Foreskin fibroblast (primary cell): ENCODE measurements at places on chromosomes 2 and 18.

- peak; percentile 9 for DNase-seq
Measured at GRCh38 chr18:50051288-50051687, 143.7 kb downstream of the MYO5B start.

DNA sequence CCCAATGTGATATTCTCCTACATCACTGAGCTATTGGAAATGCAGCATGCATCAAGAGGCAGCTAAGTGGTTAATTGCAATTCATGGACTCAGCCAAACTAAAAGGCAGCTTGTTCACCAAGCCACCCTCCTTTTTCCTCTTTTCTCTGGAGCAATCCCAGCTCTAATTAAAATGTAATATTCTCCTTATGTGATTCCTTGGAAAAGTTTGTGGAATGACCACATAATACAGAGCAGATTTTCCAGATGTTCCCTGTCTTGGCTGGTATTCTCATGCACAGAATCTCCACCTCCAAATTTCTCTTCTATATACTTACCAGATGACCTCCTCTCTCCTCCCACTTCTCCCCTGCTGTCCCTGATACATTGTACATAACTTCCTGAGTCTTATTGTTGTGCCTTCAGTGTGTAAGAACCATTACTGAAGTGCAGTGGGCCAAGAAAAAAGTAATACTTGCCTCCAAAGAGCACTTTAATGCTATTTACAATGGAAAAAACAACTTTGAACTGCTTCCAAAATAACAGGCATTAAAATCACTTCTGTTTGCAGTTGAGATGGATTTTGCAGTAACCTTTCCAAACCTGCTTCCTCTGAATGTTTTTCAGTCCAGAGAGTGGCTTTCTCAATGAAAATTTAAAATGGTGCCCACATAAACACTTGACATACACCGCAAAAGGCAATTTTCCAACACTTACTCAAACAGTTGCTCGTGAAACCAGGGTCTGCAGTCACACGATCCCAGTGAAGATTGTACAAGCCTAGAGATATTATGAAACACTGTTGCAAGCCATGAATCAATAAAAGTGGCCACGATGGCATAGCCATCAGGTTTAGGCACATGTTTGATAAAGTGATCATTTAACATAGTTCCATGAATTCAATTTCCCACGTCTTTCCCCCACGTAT lies 258.0 kb downstream of the MTX2 start:
- DNase-seq, result peak; percentile 24

GRCh38 chr2:74037379-74037860 lies 52.7 kb downstream of the TET3 start:
- peak; percentile 5 for DNase-seq

- DNase-seq, result peak; percentile 85
Measured at GRCh38 chr2:64730551-64731262, 77.0 kb upstream of the SERTAD2 start.

DNA sequence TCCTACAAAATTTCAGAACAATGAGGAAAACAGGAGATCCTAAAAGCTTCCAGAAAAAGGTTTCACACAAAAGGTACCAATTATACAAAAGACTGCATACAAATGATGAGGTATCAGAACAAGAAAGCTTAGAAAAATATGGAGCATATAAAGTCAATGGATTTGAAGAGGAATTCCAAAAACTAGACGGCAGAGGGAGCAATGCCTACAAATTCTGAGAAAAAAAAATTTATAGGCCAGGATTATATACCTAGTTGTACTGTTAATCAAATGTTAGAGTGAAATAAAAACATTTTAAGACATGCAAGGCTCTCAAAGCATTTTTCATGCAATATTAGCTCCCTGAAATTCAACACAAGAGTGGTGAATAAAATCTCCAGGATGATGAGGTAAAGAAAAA lies 106.2 kb downstream of the ZRANB3 start:
- DNase-seq, result peak; percentile 16

- peak; percentile 92 for DNase-seq
Measured at GRCh38 chr2:120934574-120935338, 199.1 kb downstream of the GLI2 start.

DNA sequence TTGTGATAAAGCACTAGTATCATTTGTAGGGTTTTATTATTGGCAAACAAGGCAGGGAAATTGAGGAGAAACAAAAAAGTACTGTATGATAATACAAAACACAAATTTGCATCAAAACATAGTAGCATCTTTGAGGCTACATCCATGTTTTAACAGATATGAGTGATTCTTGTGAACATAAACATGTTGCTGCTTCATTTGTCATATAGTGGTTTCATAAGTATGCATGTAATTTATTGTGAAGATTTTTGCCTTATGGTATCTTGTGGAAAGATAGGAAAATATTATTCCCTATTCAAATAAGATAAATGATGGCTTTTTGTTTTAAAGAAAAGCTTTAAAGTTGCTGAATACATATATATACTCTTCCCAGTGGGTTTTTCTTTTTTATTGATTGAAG lies 60.3 kb downstream of the VRK2 start:
- DNase-seq, result no peak

DNA sequence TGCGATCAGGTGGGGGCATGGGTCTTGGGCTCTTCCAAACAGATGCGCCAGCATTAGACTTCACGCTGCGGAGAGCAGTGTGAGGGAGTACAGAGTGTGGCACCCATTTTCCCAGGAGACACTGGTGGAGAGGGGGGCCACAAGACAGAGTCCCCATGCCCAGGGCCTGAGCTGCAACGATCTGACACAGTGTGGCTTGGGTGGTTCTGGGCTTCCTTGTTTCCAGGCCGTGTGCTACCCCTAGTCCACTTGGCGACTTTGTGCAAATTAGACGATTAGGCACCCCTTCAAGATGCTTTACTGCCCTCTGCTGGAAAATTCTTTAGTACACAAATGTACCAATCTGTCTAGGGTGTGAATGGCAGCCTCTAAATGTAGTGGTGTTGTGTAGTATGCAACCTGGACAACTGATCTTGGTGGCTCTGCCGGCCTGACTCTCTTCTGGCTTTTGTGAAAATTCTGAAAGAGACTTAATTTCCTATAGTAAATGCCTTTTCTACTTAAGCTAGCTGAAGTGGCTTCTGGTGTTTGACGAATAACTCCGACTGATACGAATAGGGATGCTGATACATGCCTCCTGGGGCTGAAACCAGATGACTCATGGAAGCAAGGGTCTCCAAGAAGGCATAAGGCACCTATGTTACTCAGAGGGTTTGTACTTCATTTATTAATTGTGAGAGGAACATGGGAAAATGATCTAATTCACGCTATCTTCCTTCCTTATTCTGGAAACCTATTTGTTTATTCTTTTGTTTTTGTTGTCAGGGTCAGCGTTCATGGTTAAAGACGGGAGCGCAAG lies 92.3 kb upstream of the SMAD2 start:
- peak; percentile 70 for DNase-seq

DNA sequence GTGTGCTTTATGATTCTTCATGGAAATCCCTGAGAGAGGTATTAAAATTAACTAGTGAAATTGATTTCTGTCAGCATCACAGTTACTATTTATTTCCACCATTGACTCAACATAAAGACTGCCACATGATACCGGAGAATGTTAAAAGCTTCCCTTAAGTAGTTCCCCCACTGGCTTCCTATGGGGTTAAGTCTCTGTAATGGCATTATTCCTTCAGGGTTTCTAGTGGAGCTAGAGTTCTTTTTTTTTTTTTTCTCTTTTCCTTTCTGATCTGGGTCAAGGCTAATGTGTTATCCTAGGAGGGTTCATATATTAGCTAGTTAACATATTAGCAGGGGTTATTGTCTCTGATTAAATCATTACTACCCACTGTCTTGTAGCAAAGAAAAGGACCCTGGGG lies 1919.1 kb upstream of the PIK3C3 start:
- DNase-seq, result no peak

DNA sequence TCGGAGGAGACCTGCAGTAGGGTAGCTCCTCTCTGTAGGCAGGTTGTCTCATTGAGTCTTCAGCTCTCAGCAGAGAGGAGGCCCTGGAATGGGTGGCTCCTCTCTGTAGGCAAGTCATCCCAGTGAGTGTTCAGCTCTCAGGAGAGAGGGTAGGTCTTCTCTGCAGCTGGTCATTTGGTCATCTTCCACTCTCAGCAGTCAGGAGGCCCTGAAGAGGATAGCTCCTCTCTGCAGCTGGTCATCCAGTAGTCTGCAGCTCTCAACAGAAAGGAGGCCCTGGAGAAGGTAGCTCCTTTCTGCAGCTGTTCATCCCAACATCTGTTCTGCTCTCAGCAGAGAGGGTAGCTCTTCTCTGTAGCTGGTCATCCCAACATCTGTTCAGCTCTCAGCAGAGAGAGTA lies 26.0 kb upstream of the RUFY4 start:
- no peak for DNase-seq

DNA sequence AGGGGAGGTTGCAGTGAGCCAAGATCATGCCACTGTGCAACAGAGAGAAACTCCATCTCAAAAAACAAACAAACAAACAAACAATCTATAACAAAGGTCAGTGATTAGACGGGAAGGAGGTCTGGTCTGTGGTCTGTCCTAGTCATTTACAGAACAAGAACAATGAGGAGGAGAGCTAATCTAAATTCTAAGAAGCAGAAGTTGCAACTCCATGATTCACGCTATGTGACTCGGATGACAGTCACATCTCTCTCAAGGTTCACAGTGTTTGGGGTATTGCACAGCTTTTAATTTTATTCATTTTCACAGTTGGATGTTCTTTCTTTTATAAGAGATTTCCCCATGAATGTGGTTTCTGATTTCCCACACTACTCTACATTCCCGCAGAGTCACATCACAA lies 218.7 kb upstream of the PIEZO2 start:
- DNase-seq, result peak; percentile 61

GRCh38 chr2:64852771-64853241 lies 136.4 kb upstream of the SLC1A4 start:
- no peak for DNase-seq

GRCh38 chr2:38185012-38185491 lies 109.1 kb upstream of the CYP1B1 start:
- DNase-seq, result peak; percentile 61
